ENCODE measurements at places on chromosomes 2 and 18. TPM values are rescaled to one million over a fixed set of nuclear protein-coding genes. Genes with fewer than 3 reads are reported as not detected.

Gene STARD6
- total RNA-seq: not detected

Gene LYPD6B
- not detected for total RNA-seq

Gene CERKL
- total RNA-seq: not detected

Gene PIKFYVE
- 39.8 TPM for total RNA-seq

Gene IL36G
- not detected for total RNA-seq

Gene KIF5C
- total RNA-seq: 13.3 TPM

Gene KLHL41
- 0.17 TPM for total RNA-seq

Gene CFAP221
- total RNA-seq: not detected

Gene ALPG
- not detected for total RNA-seq

Gene NEB
- total RNA-seq: 0.43 TPM

Gene TRABD2A
- 85.5 TPM for total RNA-seq

- H3K4me1 ChIP-seq: no peaks in the 10 kb centered on the region
- no peaks in the 10 kb centered on the region for H3K27me3 ChIP-seq
- no peak overlapping the region for H3K27ac ChIP-seq
- DNase-seq: no peak
- no peak overlapping the region for H3K4me3 ChIP-seq
- H3K36me3 ChIP-seq: no peaks in the 10 kb centered on the region
Observed at GRCh38 chr2:133576714-133577113, 8.5 kb upstream of the NCKAP5 start.

DNA sequence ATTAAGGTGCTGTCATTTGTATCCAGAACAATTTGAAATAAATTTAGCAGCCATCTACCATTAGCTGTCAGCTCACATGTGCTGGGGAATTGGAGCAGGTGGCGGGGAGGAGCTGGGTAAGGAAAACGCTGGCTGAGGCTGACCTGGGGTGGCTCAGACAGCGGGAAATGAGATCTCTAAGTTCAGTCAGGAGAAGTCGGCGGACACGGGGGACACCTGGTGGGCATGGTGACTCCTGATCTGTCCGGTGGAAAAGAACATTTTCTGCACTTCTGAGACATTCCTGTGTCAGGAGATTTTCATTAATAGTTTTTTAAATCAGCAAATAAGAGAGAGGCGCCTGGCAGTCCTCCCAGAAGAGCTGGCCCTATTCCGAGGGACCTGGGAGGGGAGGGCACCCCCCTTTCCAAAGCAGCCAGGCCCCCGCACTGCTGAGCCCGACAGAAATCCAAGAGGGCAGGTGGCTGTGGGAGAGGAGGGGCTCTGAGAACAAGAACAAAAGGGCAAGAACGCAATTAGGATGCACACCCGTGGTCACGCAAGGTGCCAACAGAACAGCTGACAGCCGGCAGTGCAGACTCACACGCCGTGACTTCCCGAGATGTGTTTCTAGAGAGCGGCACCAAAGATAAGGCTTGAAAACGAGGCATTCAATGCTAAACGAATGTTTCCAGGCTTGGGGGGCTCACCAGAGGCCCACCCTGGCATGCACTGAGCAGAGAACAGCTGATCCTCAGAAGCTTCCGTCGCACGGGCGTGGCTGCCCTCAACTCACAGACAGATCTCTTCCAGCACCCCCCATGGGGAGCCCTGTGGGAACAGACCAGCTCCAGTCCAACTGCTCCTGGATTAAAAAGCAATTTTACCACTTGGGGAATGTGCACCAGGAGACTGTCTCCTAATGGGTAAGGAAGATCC, 26.4 kb downstream of the SLC66A2 start:
- no peaks in the 10 kb centered on the region for H3K27me3 ChIP-seq
- H3K36me3 ChIP-seq: peaks cover 30% of the 10 kb centered on the region
- DNase-seq: peak; percentile 11

DNA sequence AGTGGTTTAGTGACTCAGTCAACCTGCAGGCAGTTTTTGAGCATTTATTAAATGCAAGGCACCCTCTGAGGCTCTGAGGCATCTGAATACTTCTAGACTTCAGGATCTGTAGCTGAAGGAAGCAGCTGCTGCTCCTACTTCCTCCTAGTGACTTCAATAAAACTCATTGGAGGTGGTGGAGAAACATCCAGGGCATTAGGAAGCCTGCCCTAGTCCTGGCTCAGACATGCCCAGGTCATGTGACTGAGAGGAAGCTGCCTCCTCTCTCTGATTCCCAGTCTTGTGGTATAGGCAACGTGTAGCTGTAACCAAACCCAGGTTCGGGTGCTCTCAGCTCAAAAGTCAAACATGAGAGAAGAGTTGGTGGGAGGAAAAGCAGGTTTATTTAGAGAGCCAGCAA, 287.2 kb upstream of the GYPC start:
- H3K4me3 ChIP-seq: no peak overlapping the region
- DNase-seq: no peak
- no peak overlapping the region for H3K27ac ChIP-seq
- no peaks in the 10 kb centered on the region for H3K36me3 ChIP-seq
- peaks cover 4% of the 10 kb centered on the region for H3K27me3 ChIP-seq

- H3K36me3 ChIP-seq: peaks cover 16% of the 10 kb centered on the region
- H3K27me3 ChIP-seq: no peaks in the 10 kb centered on the region
- peaks cover 4% of the 10 kb centered on the region for H3K4me1 ChIP-seq
- no peak overlapping the region for H3K4me3 ChIP-seq
Observed at GRCh38 chr2:178506524-178506923, 26.3 kb downstream of the PLEKHA3 start.

DNA sequence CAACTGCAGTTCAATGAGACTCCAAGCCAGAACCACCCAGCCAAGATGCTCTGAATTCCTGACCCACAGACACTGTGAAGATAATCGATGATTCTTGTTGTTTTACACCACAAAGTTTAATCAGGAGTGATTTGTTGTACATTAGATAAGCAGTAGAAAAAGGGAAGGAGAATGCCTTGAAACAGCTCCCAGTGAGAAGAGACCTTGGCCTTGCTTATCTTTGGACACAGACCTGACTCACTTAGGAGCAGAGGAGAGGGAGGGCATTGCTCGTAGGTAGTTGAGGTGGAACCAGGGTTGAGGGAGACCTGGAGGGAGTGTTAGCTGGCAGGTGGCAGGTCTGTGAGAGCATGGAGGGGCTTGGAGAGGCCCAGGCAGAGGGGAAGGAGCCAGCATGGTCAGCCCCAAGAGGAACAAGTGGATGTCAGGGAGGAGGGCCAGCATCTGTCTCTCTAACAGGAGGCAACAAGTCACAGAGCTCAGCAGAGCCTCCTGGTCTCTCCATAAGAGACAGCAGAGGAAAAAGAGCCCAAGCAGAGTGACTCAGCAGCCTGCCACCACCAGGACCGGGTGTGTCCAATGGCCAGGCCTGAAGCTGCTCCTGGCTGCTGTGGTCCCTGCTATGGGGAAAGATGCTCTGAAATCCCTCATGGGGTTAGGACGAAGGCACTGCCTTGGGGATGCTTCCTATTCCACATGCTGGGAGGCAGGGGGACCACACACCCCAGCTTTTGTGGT, 161.6 kb upstream of the CAPN13 start:
- H3K27me3 ChIP-seq: no peaks in the 10 kb centered on the region
- DNase-seq: no peak
- no peaks in the 10 kb centered on the region for H3K4me1 ChIP-seq
- no peak overlapping the region for H3K4me3 ChIP-seq

DNA sequence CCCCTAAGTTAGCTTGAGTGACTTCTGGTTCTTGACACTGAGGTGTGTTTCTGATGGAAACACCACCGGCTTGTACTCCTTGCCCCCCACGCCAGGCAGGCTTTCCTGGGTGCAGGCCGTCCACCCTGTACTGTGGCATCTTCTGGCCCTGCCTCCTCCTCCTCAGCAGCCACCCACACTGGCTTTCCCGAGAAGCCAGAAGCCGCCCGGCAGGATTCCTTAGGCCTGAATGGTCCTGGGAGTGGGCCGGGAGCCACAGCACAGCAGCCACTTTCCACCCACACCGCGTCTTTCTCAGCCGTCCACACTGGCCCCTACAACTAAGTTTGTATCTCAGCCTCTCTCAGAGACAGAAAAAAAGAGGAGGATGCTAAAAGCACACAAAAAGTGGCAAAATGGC, 2.1 kb upstream of the HSBP1L1 start:
- no peak overlapping the region for H3K4me3 ChIP-seq
- DNase-seq: no peak

DNA sequence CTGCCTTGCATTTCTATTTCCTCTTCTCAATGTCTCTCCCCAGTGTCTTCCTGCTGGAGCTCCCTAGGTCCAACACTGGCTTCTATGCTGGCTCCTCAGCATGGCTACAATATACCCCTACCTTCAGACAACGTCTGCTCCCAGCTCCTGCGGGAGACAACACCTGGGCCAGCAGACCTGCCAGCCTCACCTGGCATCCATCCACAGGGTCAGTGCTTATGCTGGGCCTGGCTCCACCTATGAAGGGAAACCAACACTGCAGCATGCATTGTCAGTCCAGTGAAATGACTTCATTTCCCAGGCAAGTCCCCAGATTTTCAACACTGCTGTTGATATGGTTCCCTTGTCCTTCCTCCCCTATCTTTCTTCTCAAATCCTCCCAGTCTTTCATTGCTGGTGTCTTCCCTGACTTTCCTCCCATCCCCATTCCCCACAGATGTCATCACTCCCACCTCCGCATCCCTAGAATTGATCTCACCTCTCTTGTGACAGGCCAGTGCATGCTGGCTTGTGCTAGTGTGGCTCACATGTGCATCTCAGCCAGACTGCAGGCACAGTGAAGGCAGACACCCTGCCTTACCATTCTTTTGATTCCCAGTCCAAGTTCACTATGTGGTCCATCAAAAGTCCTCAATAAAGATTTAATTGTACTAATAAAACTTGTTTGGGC, 98.0 kb downstream of the MYO5B start:
- no peak overlapping the region for H3K4me3 ChIP-seq
- no peak for DNase-seq
- H3K27me3 ChIP-seq: peaks cover 32% of the 10 kb centered on the region
- H3K4me1 ChIP-seq: no peaks in the 10 kb centered on the region

GRCh38 chr18:8174771-8175170, 434.5 kb upstream of the RAB12 start:
- no peak for DNase-seq
- H3K4me3 ChIP-seq: no peak overlapping the region
- H3K36me3 ChIP-seq: no peaks in the 10 kb centered on the region
- no peak overlapping the region for H3K27ac ChIP-seq
- H3K4me1 ChIP-seq: no peaks in the 10 kb centered on the region

GRCh38 chr2:68770271-68771111, 35.9 kb downstream of the ARHGAP25 start:
- peaks cover 12% of the 10 kb centered on the region for H3K36me3 ChIP-seq
- H3K4me1 ChIP-seq: peaks cover 87% of the 10 kb centered on the region
- H3K27ac ChIP-seq: peak overlapping the region; percentile 97
- no peaks in the 10 kb centered on the region for H3K27me3 ChIP-seq

- H3K36me3 ChIP-seq: no peaks in the 10 kb centered on the region
- DNase-seq: no peak
- no peaks in the 10 kb centered on the region for H3K4me1 ChIP-seq
- H3K27ac ChIP-seq: no peak overlapping the region
- H3K4me3 ChIP-seq: no peak overlapping the region
Observed at GRCh38 chr18:24677011-24677410, 216.6 kb downstream of the HRH4 start.

GRCh38 chr2:21039080-21039556, 4.8 kb downstream of the APOB start:
- peaks cover 11% of the 10 kb centered on the region for H3K27me3 ChIP-seq
- H3K4me3 ChIP-seq: no peak overlapping the region
- H3K27ac ChIP-seq: no peak overlapping the region
- peaks cover 3% of the 10 kb centered on the region for H3K4me1 ChIP-seq
- H3K36me3 ChIP-seq: no peaks in the 10 kb centered on the region

DNA sequence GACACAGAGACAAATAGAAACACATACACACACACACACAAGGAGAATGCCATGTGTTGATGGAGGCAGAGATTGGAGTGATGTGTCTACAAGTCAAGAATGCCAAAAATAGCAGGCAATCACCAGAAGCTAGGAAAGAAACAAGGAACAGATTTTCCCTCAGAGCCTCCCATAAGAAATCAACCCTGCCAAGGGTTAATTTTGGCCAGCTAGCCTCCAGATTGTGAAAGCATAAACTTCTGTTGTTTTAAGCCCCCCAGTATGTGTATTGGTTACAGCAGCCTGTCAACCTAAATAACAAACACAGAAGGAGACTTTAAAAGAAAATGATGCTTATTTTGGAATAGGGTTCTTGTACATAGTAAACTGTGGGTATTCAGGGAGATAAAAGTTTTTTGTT, 5.6 kb upstream of the STK39 start:
- H3K27me3 ChIP-seq: peaks cover 8% of the 10 kb centered on the region
- no peak overlapping the region for H3K27ac ChIP-seq
- no peak overlapping the region for H3K4me3 ChIP-seq
- peaks cover 8% of the 10 kb centered on the region for H3K4me1 ChIP-seq
- no peaks in the 10 kb centered on the region for H3K36me3 ChIP-seq

- no peaks in the 10 kb centered on the region for H3K27me3 ChIP-seq
- no peak overlapping the region for H3K27ac ChIP-seq
- H3K36me3 ChIP-seq: peaks cover 5% of the 10 kb centered on the region
- no peak overlapping the region for H3K4me3 ChIP-seq
- peaks cover 20% of the 10 kb centered on the region for H3K4me1 ChIP-seq
- DNase-seq: no peak
Observed at GRCh38 chr2:134178138-134178877, 75.6 kb upstream of the MGAT5 start.

DNA sequence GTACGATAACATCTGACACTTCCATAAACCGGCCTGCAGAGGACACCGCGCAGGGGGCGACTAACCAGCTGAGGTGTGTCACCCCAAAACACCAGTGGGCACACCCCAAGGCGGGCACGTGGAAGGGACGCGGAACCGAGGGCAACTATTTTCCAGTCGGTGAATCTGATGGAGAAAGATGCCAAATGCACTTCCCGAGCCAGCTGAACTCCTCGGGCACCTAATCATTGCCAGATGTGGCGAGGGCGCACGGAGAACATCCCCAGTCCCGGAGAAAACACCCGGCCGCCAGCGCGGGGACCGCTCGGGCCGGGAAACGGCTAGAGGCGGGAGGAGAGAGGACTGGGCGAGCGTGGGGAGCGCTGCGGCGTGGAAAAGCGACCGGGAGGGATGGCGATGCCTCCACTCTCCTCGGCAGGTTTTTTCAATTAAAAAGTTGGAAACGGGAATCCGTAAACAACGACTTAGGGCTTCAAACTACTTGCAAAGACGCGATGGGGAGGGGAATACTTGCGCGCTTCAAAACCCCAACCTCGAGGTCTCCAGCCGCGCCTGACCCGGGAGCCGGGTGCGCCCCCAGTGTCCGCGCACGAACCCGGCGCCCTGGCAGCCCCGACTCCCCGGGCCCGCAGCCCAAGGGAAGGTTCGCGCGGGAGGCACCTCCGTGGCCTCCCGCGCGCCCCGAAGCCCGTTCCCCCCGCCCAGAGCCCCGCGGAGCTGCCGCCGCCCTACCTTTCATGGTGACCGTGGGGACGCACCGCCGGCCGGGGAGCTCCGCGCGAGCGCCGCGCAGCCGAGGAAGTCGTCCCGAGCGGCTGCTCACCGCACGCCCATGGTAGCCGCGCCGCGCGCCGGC, 497 bp downstream of the COLEC12 start:
- H3K4me1 ChIP-seq: no peaks in the 10 kb centered on the region
- H3K4me3 ChIP-seq: no peak overlapping the region
- H3K27ac ChIP-seq: no peak overlapping the region
- H3K27me3 ChIP-seq: peaks cover 67% of the 10 kb centered on the region
- no peak for DNase-seq
